ENCODE measurements at places on chromosomes 4 and X.

- no peak for DNase-seq
Observed at GRCh38 chr4:2337131-2337723, 75.3 kb upstream of the MXD4 start.

- no peak for DNase-seq
Observed at GRCh38 chrX:54181202-54181953, 1.7 kb downstream of the FAM120C start.

- no peak for DNase-seq
Observed at GRCh38 chrX:46636223-46636622, 62.7 kb downstream of the CHST7 start.

- no peak for DNase-seq
Observed at GRCh38 chr4:56806666-56807065, 14.8 kb downstream of the SPINK2 start.
